Bronchial epithelial cell (primary cell): ENCODE measurements at places on chromosomes 11 and 22.

DNA sequence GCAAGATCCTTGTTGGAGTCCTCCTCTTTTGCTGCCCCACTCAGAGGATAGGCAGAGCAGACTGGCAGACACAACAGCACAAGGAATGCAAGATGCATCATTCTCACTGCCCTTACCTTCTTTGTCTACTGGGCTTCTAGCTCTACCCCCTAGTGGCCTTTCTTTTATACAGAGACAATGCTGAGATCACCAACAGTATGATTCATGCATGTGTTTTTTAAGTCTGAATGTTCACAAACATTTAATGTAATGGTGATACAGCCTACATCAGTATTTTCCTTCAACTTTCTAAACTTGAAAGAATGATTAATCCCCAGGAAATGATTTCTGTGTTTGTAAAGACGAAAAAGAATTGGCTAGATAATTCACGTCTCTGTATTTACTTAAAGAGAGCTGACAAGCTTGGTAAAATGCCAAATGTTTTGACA is at the start of gene MMP10:
Gene MMP10, minus strand, starts transcription at position 138 of the 428 bp plus-strand sequence. Its CDS starts 37 bp downstream, at position 101.
- peak; percentile 98 for DNase-seq

DNA sequence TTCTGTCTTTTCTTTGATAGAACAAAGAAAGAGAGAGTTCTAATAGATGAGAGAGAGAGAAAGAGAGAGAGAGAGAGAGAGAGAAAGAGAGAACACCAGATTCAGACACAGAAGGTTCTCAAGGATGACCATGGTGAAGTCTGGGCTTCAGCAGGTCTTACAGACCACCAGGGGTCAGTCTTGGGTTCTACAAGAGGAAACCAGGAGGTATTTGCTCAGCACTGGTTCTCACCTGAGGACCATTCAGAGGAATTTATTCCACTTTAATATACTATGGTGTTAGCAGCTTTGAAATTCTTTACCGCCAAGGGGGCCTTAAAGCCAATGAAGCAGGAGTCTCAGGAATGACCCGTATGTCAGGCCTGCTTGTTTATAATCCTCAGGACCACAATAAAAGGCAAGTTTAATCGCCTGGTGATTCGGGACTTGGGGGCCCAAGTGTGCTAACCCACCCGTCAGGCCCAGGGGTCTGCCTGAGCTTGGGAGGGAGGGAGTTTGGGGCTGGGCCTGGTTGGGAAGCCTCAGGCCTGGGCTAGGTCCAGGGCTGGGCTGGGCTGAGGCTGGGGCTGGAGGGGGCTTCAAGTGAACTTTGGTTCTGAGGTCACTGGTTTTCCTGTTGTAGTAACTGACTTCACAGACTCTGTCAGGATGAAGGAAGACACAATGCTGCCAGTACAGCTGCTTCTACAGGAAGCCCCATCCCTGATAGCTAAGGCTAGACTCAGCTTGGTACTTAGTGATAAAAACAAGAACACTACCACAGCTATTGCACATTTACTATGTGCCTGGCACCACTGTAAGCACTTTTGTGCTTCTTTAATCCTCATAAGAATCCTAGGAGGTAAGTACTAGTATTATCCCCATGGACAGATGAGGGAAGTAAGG is 179.2 kb upstream of the ZBED5 start:
- peak; percentile 62 for DNase-seq

DNA sequence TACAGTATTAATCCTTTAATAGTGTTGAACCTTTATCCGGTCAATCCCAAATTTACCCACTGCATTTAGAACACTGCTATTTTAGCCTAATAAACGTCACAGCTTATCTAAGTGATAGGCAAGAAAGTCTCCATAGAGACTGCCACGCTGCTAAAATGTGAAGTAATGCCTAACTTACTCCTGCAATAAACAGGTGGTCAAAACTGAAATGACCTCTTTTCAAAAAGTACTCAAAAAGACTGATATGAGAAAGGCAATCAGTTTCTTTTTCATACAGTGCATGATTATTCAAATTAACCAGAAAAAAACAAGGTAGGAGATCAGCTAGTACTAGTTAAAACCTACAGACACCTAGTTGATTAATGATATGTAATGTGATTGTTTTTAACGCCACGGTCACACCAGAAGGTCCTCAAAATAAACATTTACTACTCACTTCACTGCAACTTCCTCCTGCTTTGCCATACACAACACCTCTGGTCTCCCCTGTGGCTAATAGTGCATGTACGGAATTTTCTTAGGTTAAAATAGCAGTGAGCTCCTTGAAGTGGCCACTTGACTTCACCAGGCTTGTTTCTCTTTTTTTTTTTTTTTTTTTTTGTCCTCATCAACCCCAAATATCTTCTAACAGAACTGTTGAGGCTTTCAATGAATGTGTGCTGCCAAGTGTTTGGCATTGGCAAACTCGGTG is 8.8 kb downstream of the ATP5MG start:
- DNase-seq: no peak

DNA sequence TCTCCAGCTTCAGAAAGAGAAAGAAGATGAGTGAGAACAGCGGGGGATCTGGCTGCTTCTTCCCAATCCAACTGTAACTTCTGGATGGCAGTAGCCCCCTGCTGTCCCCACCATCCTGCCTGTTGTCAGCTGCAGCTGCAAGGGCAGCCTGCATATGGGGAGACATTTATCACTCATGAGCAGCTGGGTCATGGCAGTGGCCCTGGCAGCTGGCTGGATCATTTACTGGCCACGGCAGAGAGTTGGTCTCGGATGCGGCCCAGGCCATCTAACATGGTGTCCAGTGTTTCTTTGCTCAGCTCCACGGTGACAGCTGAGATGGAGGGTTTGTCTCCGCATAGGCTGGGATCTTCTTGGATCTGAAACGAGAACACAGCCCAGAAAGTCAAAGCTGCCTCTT is 14.8 kb downstream of the COMMD9 start:
- no peak for DNase-seq

DNA sequence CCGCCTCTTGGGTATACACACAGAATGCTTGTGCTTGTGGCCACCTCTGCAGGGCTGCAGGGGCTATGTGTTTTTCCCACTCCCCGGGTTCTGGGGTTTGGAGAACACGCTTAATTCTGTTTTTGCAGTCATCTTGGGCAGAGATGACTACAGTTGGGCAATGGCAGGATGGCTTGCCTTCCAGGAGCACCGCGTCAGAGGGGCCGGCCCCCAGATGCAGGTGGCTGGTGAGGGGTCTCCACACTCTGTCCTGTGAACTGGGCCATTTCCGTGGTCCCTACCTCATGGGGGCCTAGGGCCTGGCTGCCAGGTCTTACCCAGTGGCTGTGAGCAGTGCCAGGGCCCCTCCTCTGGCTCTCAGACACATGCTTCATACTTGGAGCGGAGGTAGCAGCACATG is 68.3 kb downstream of the CTTN start:
- DNase-seq: no peak

DNA sequence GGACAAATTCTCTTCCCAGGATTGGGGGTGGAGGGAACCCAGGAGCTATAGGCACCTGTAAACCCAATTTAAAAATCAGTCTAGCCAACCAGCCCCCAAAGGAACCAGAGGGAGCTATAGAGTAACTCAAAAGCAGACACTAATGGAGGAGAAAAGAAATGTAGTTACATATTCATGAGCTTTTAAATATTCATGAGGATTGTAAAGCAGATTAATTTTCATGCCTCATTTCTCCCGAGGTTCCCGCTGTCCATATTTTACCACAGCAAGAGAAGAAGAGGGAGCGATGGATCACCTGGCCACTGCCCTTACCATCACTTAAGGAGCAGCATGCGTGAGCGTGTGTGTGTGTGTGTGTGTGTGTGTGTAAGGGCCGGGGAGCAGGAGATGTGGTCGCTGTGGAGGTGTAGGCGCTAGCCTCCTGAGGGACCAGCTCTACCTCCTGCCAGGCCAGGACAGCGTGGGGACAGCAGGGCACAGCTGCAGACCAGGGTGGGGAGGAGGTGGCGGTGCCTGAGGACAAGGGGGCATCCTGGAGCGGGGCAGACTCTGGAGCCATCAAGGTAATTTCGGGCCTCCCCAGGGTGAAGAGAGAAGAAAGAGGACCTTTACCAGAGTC is 100.7 kb upstream of the THY1 start:
- no peak for DNase-seq

GRCh38 chr11:22304337-22304961 is 33.7 kb upstream of the SLC17A6 start:
- DNase-seq: peak; percentile 39

DNA sequence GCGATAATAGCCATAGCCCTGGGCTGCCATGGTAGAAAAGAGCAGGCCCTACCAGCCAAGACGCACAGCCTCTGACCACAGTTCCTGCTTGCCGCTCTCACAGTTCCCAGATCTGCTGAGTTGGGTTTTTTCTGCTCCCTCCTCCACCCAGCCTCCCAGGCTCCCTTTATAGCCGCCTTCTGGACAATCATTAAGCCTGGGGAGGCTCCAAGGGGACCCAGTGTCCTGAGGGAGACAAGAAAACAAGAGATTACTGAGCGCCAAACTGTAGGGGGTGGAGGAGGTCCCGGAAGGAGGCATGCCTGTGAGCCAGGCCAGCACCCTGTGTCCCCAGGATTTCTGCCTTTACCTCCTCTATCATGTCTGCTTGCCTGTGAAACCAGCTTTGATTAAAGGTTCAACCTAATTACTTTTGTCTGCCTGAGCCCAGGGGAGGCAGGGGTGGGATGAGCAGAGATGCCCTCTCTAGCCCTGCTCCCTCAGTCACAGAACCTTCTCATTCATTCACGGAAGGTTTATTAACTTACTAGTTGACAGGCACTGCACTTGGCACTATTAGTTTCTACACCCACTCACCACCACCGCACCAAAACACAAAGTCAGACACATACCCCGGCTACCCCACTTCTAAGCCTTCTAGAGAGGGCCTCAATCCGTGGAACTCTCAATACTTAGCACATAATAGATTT is 1.2 kb downstream of the SLC37A4 start:
- DNase-seq: no peak

DNA sequence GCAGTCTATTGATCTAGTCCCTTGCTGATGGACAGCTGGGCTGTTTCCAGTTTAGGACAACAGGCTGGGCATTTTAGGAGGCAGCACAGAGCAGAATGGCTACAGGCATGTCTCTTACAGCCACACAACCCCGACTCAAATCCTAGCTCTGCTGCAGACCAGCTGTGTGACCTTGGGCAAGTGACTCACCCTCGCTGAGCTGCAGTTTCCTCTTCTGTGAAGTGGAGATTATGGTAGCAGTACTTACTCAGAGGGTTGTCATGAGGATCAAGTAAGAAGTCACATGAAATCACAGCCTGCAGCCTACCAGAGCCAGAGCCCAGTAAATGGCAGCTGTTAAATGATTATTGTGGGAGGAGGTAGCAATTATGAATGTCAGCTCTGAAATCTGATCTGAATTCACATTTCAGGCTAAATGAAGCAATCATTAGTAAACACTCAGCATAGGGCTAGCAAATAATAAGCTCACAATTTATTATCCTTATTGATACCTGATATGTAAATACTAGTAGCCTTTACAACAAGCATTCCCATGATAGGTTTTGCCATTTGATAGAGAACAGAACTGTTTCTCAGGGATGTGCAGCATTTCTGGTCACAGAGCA is 58.9 kb downstream of the MYEOV start:
- DNase-seq: peak; percentile 97
